H4 (cell line): ENCODE measurements at places on chromosomes 3 and 15.

DNA sequence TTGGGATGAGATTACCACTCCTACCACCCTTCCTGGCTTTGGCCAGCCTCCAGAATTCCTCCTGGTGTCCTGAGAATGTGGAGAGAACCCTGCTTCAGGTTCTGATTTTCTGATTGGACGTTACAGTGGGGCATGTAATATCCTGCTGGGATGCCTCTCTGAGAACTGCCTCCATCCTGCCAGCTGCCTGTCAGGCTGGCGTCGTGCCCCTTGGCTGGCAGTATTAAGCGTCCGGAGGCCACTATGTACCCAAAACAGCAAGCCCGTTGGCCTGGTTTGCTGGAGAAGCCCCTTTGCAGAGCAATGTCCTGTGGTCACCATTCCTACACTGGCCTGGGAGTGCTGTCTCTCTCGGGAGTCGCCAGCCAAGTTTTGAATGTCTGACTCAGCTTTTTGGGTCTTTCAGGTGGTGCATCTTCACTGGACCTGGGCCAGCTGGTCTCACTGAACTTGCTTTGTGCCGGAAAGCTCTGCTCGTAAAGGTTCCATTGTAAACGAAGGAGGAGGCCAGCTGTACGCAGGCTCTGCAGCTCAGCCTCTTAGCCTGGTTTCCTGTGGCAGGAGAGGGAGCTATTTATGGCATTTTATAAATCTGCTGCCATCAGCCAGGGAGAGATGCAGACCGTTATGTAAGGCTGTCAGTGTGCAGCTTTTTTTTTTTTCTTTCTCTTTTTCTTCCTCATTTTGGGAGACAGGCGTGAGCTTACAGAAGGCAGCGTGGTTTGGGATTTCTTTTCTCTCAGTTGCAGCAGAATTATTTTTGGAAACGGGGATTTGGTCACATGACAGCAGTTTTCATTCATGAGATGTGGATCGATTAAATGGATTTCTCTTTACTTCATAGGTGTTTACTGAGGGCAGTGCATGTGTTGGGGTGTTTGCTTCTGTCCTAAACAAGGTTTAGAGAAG lies 19.0 kb upstream of the TRAK1 start:
- DNase-seq, result peak; percentile 84

GRCh38 chr3:36172699-36173098 lies 207.6 kb upstream of the STAC start:
- DNase-seq, result no peak

DNA sequence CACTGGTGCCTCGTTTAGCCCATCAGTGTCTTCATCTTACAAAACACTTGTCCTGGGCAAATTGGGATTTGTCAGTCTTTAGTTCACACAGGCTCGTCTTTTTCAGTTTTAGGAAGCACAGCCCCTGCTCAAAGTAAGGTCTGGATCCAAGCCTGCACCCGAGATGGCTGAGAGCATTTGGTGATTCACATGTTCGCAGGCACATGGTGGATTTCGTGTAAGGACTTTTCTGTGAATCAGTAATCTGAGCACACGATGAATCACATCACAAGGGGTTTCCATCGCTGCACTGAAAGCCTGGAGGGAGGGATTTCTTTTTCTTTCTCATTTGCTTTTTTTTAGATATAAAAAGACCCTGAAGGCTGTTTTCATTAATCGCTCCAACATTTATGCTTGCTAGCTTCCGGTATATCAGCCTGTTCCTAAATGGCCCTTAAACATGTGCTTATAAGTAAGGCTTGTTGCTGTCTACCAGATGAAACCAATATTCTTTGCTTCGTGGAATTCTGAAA lies 435.6 kb upstream of the ATP10A start:
- no peak for DNase-seq

GRCh38 chr3:177598097-177598833 lies 401.0 kb upstream of the TBL1XR1 start:
- DNase-seq, result no peak

- no peak for DNase-seq
Measured at GRCh38 chr3:195882002-195882441, 26.3 kb downstream of the TNK2 start.
